ENCODE measurements at places on chromosomes 6 and 20.
A peak's percentile ranks its signal among the peaks of the same experiment; 100 is the strongest.

DNA sequence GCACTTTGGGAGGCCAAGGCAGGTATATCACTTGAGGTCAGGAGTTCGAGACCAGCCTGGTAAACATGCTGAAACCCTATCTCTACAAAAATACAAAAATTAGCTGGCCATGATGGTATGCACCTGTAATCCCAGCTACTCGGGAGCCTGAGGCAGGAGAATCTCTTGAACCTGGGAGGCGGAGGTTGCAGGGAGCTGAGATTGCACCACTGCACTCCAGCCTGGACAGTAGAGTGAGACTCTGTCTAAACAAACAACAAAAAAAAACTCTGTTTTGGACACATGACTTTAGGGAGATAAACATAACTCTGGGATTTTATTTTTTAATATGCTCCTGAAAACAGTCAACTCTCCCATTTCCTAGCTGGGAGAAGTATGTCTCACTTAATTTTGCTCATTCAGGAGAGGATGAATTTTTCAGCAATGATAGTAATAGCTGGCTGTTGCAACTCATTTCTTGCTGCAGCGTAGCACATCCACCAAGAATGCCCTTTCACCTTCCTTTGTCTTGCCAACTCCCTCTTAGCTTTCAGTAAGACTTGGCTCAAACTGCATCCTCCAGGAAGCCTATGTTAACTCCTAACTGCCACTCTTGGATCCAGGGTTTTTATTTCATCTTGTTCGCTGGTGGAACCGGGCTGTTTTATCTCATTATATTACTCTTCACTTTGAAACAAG is 24.3 kb downstream of the TOP1 start:
- no peak for DNase-seq

DNA sequence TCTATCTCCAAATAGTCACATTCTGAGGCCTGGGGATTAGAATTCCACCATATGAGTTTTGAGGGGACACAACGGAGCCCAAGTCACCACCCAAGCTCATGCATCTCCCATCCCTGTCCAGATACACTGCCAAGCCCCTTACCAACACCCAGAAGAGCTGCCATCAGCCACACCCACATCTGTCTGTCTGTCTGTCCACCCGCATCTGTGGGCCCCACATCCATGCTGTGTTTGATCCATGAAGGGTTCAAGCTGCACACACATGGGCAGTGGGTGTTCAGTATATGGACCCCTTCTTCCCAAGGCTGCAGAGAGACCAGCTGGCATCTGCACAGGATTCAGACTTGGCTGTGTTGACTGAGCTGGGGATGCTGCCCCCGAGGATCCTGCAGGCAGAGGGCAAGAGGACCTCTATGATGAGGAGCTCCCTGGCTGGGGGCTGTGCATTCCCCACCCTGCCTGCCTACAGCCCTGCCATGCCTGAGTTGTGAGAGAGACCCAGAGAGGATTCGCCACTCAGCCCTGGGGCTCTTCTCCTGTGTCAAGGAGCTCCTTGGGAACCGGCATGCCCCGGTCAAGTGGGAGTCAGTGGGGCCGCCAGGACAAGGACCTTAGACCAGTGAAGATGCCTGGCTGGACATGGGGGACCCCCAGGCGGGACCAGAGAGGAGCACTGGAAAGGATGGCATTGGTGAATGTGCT is 206.4 kb downstream of the SYNDIG1 start:
- DNase-seq, result no peak

DNA sequence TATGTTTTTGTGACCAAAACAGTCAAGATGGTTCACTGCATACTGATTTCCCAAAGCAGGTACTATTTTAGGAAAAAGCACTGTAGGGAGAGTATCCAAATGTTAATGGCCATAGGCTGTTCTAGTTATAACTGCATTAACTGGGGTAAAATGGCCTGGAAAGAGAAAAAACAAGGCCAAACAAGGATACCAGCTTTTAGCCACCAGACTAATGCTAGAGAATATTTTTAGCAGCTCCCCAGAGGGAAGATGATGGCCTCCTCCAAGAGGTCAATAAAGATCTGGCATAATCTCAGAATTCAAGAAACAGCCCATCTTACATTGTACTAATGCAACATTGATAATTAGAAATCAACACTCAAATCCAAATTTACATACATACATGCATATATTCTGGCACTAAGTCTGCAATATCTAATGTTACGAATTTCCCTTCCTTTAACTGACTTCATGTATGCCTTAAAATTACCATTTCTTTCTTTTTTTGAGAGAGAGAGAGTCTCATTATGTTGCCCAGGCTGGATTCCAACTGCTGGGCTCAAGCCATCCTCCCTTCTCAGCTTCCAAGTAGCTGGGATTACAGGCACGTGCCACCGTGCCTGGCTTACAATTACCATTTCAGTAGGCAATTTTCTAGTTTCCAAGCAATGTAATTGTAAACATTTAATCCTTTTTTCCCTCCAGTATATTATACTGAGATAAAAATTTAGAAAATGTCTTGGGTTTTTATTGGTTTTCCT is 9.3 kb downstream of the COX7A2 start:
- DNase-seq, result no peak

- DNase-seq, result no peak
Measured at GRCh38 chr6:70575899-70576495, 9.3 kb downstream of the SDHAF4 start.

- no peak for DNase-seq
Measured at GRCh38 chr20:22385602-22386305, 198.6 kb downstream of the FOXA2 start.

GRCh38 chr6:112690497-112691202 is 343.5 kb downstream of the RFPL4B start:
- no peak for DNase-seq

- DNase-seq, result no peak
Measured at GRCh38 chr6:20719980-20720379, 185.7 kb downstream of the CDKAL1 start.

GRCh38 chr6:168783720-168784119 is 342.7 kb downstream of the SMOC2 start:
- DNase-seq, result no peak

DNA sequence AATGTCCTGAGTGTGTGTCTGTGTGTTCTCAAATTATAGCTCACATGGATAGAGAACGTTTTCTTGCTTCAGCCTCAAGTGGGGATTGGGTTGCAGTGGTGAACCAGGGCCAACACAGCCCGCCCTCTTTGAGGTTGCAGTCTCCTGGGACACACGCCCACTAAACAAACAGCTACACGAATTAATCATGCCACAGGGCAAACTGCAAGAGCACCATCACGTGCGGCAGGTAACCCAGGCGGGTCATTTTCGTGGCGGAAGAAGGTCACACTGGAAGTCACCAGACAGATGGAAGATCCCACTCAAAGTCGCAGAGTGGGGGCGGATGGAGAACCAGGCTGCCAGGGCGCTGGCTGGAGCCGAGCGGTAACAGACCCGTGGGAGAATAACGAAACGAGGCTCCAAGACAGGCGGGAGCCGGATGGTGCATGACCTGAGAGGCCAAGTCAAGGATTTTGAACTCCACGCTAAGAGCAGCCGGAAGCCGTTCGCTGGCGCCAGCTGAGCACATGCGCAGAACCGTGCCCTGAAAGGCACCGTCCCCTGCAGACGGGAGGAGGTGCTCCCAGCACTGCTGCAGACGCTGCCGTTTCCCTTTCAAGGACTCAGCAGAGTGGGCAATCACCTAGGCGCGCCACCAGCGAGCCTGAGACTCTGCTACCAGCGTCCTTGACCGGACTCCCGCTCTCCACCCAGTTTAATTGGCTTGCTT is 10.7 kb downstream of the DLL1 start:
- DNase-seq, result no peak

DNA sequence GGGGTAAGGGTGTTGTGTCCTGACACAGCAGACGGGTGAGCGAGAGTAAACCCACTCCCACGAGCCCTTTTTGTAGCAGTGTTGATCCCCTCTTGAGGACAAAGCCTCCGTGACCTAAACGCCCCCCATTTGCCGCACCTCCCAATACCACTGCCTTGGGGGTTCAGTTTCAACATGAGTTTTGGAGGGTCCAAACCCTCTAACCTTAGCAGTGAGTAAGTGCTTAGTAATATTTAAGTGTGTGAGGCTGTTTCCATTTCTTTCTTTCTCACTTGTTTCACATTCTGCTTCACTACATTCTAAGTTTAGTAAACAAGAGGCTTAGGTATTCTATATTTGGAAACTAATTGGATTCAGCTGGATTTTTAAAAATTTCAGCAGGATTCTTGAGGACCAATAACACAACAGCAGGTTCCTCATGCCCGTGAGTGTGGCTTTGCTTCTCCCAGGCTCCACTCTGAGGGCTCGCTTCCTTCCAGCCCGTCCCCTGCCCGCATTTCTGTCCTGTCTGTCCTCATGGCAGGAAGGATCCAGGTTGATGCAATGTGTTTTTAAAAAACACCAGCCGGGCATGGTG is 41.2 kb downstream of the SNX9 start:
- DNase-seq, result no peak

DNA sequence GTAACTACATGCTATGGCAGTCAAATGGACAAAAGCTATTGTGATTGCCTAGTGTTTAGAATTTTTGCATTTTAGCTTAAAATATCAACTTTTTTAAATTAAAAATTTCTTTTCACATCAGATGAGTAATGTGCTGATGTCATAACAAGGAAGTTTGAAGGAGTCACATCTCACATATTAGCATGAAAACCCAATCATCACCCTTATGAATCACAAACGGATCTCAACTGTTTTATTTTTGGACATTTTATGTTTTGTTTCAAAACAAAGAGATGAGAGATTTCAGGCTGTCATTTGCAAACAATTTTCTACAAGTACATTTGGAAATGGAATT is 53.6 kb upstream of the TRERF1 start:
- DNase-seq, result no peak

GRCh38 chr6:139591075-139591865 is 216.8 kb upstream of the CITED2 start:
- no peak for DNase-seq

GRCh38 chr6:151004383-151005024 is 139.0 kb downstream of the MTHFD1L start:
- DNase-seq, result no peak

GRCh38 chr6:74249658-74250057 is 553.7 kb downstream of the CD109 start:
- no peak for DNase-seq

DNA sequence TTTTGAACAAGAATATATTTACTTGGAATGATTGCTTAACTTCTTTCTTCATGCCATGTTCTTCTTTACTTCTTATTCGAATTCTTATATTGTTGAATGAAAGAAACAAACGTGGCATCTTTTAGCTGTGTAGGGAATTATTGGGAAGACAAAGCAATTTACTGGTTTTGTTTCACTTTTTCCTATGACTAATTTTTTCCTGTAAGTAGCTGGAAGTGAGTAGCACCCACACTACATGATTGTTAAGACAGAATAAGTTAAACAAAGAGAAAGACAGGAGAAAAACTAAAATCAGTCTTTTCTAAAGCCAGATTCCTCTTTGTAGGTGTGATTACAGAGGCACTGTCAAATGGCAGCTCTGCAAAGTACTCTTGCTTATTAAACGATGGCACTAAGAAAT is 593.4 kb downstream of the EYS start:
- DNase-seq, result no peak

DNA sequence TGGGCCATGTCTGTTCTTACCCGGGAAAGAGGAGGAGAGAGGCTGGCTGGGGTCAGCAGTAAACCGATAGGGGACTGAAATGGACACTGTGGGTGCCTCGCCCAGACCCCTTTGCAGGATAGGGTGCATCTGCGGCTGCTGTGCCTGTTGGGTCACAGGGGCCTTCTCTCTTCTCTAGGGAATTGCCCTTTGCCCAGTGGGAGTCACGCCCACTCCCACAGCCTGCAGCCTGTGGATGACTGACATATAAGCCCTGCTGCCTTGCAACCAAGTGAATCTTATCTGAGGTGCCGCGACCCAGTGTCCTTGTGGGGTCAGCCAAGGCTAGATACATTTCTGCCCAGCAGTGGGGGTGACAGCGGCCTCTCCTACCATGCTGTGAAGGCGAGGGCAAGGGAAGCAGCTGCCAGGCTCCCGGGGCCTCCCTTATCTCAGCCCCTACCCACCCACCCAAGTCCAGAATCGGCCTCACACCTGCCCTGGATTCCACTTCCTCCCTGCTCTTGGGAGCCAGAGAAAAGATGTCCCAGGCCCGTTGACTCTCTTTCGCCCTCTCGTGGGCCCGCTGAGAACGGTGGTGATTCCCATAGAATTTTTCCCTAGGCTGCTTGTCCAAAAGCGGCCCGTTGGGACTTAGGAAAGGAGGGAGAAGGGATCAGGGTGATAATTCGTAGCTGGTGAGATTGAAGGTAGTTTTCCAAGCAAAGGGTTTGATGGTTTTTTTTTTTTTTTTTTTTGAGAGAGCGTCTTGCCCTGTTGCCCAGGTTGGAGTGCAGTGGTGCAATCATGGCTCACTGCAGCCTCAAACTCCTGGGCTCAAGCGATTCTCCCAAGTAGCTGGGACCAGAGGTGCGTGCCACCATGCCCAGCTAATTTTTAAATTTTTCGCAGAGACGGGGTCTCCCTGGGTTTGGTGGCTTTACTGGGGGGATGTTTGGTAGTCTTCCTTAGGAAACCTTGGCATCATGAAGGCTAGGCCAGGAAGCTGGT is 76.4 kb upstream of the RNF24 start:
- DNase-seq, result peak; percentile 48

- no peak for DNase-seq
Measured at GRCh38 chr20:10646006-10646405, 27.8 kb downstream of the JAG1 start.

DNA sequence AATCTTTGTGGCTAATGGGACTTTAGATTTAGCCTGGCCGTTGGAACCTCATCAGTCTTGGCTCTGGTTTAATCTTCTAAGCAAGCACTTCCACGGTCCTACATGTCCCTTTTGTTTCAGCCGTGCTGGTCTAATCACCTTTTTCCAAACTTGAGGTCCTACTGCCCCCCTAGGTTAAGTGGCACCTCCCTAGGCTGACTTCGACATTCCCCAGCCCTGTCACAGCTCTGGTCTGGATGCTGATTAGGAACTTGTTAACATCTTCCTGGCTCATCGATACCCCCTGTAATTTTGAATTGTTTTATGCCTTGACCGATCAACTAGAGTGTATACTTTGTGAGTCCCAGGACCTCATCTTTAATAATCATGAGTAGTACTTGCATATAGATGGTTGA is 56.6 kb downstream of the OTOR start:
- DNase-seq, result no peak

DNA sequence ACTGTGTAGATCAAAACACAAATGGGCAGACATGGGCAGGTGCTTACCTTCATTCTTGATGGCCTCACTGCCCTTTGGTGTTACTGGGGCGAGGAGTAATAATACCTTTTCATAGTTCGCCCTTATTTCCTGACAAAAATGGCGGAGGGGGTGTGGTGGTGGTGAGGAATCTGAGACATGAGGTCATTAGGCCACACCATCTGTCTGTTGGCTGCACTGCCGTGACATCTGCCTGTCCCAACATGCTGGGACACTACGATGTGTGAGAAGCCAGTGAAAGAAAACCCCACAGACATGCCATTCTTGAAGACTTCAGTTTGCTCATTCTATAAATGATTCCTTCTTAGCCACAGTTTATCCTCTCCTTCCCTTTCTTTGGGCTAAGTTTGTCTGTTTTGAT is 13.4 kb upstream of the MAPRE1 start:
- DNase-seq, result no peak

GRCh38 chr6:156828280-156828703 is 51.1 kb downstream of the ARID1B start:
- no peak for DNase-seq
